Inflammatory macrophage (primary cell): ENCODE measurements at places on chromosomes 13 and 19.

- no peak for DNase-seq
Measured at GRCh38 chr13:79482281-79482970, 1.5 kb downstream of the NDFIP2 start.

GRCh38 chr19:4624733-4625362 is 14.5 kb upstream of the TNFAIP8L1 start:
- DNase-seq, result no peak

- no peak for DNase-seq
Measured at GRCh38 chr13:104823709-104824108, 1711.8 kb downstream of the EFNB2 start.

DNA sequence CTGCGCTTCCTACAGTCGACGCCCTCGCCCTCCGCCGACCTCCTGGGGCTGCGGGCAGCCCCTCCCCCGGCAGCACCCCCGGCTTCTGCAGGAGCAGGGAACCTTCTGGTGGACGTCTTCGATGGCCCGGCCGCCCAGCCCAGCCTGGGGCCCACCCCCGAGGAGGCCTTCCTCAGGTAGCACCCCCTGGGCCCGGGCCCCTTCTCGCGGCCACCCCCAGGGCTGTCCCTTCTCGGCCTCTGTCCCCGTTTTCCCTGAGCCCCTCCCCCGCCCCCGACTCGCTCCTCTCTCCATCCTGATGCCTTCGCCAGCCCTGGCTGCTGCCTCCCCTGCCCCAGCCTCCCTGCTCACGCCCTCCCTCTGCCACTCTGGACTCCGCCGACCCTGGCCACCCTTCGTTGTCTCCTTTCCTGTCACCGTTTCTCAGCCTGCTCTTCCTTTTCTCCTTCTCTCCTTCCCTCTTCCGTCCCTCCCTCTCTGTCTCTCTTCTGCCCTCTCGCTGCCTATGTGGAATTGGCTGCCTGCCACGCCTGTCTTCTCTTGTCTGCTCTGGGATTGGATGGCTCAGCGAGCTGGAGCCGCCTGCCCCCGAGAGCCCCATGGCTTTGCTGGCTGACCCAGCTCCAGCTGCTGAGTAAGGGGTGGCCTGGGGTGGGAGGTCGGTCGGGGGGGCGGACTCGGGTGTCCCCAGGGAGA is 11.0 kb downstream of the FUZ start:
- no peak for DNase-seq

- DNase-seq, result no peak
Measured at GRCh38 chr13:97544031-97544765, 110.2 kb downstream of the RAP2A start.

DNA sequence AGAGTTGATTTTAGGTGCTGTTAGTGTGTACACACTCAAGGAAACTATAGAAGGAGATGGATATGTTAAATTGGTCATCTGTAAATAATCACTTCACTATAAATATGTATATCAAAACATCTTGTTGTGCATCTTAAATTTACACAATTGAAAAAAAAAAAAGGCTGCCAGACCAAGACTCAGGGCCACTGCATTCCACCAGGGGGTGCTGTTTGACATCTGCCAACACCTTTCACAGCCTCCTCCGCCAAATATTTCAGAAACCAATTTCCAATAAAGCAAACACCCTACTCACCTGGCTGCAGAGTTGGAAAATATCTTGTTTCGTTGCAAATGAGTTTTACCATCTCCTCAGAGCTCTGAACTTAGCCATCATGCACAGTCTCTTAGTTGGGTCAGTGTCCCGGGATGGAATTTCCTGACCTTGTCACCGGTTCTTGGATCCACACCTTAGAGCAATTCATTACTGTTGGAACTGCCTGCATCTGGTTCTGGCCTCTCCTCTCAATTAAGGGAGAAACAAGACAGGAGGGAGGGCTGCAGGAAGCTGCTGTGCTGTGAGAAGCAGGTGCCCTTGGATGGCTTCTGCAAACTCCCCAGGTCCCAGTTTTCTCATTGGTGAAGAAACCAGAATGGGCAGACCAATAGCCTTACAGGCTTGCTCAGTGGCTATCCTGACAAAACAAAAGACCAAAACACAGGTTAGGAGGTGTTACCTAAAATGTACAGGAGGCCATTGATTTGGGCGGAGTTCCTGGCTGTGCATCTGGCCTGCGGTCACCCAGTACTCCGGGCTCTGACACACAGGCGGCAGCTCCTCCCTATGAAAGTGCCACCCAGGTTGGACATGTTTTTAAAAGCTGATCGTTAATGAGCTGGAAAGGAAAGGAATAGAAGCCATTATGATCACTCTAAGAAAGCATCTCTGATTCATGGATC is 746.6 kb downstream of the UQCRFS1 start:
- peak; percentile 71 for DNase-seq

DNA sequence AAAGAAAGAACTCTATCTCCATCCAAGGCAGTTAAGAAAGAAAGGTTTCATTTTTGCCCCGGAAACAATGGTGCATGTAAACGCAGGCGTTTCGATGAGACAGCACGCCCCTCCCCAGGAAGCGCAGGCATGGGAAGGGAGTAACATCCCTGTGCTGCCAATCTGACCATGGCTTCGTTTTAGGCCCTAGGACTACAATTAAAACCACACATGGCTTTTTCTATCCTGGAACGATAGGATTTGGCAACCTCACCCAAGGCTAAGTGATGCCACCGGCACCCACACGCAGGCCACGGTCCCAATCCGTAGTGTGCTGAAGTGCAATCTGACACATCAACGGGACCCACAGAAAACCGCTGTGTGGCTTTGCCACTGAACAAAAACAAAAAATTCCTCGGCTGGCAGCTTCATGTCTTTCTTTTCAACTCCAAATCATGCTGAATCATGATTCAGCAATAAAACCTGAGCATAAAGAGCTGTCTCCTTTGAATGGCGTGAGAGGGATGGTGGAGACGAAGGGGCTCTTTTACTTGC is 24.2 kb downstream of the RANBP3 start:
- peak; percentile 63 for DNase-seq

DNA sequence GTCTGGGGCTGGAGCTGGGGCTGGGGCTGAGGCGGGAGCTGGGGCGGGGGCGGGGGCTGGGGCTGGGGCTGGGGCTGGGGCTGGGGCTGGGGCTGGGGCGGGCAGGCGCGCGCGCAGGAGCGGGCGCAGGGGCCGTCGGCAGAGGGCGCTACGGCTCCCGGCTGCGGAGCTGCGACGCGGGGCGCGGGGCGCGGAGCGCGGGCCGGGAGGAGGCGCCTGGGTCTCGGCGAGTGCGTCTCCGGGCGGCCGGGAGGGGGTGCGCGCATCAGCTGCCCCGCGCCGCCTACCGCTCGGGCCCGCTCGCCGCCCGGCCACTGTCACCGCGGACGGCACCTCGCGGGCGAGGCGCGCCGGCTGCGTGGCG is 422 bp upstream of the MTUS2 start:
- peak; percentile 60 for DNase-seq

GRCh38 chr13:27242702-27243101 is 8.7 kb upstream of the RPL21 start:
- no peak for DNase-seq

DNA sequence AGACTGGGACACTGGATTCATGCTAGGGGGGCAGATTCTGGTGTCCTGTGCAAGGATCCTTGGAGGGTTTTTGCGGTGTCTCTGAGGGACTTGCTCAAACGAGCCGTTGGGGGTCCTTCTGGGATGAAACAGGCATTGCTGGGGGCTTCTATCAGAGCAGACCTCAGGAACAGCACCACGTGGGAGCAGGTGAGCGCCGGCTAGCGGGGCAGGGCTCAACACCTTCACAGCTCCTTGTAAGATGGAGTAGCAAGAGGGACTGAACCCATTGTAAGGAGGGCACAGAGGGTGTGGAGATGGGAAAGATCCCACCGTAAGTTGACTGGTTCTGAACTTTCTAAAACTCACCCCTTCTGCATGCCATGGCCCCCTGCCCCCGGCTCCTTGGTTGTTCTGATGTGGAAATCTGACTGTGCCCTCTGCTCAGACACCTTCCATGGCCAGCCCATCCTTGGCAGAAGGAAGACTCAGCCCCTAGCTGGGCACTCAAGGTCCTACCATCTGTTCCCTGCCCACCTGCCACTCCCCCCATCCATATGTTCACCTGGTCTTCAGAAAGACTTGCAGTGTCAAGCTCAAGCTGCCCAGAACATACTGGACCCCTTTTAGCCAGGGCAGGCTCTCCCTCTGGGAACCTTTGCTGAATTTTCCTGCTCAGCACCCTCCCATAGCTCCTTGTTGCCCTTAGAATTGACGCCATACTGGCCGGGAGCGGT is 1.2 kb downstream of the SLC27A1 start:
- no peak for DNase-seq

GRCh38 chr13:42298392-42298791 is 26.4 kb downstream of the AKAP11 start:
- no peak for DNase-seq

GRCh38 chr13:40375489-40376171 is 290.8 kb downstream of the FOXO1 start:
- no peak for DNase-seq

GRCh38 chr13:54091884-54092283 is 1063.3 kb downstream of the OLFM4 start:
- DNase-seq, result no peak

DNA sequence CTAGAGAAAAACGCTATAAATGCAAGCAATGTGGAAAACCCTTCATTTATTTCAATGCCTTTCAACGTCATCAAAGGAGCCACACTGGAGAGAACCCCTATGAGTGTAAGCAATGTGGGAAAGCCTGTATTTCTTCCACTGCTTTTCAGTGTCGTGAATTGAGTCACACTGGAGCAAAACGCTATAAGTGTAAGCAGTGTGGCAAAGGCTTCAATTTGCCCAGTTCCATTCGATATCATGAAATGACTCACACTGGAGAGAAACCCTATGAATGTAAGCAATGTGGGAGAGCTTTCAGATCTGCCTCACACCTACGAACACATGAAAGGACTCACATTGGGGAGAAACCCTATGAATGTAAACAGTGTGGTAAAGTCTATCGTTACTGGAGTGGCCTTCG is 27.4 kb downstream of the ZNF20 start:
- DNase-seq, result no peak

GRCh38 chr19:51668216-51668615 is 21.6 kb upstream of the SIGLEC14 start:
- peak; percentile 72 for DNase-seq

DNA sequence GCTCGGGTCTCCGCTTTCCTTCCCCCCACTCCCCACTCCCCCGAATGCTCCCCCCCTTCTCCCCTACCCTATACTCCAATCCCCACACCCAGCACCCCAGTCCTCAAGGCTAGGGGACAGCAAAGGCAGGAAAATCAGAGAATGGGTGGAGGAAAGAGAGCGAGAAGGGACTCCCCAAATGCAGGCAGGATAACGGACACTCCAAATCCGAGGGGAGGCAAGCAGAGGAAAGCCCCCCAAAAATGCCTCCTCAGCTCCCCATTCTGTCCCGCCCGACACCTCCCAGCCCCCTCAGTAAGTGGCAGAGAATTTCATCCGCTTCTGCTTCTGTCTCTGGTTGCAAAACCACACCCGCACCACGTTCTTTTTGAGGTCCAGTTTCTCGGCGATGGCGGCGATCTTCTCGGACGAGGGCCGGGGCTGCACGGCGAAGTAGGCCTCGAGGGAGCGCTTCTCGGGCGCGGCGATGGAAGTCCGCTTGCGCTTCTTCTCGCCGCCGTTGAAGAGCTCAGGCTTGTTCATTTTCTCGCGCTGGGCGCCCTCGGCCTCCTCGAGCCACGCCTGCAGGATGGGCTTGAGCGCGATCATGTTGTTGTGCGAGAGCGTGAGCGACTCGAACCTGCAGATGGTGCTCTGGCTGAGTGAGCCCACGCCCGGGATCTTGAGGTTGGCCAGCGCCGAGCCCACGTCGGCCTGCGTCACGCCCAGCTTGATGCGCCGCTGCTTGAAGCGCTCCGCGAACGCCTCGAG is 2.1 kb downstream of the POU4F1 start:
- no peak for DNase-seq

GRCh38 chr13:98370806-98371515 is 193.9 kb upstream of the RNF113B start:
- no peak for DNase-seq

DNA sequence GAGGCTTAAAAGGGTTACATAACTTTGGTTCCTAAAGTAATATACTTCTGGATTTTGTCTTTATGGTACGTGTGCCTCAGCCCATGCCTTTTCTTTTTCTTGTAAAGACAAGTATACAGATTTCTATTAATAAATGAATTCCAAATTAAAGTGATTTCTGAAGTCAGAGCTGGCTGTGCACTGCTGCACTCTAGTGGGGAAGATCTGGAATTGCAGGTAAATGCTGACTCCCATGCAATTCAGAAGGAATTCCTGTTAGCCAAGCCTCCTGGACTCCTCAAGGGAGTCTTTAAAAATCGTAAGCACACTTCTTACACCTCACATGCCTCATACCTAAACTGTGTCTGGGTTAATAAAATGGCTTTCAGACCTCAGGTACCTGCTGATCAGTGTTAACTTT is 118.4 kb upstream of the SLC7A1 start:
- peak; percentile 47 for DNase-seq

DNA sequence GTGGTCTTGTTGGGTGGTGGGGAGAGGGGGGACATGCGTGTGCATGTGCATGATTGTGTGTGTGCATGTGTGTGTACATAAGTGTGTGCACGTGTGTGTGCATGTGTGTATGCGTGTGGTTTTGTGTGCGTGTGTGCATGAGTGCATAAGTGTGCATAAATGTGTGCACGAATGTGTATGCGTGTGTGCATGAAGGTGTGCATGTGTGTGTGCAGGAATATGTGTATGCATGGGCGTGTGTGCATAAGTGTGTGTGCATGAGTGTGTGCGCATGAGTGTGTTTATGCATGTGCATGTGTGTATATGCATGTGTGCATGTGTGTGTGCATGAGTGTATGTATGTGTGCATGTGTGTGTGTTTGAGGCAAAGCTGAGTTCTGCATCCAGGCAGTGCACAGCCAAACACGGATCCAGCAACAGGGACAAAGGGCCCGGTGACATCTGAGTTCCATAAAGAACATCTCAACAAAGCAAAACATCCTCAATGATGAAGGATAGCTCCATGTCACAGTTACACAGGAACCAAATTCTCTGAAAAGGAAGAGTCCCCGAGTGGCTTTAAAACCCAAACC is 86.0 kb upstream of the FARP1 start:
- no peak for DNase-seq

DNA sequence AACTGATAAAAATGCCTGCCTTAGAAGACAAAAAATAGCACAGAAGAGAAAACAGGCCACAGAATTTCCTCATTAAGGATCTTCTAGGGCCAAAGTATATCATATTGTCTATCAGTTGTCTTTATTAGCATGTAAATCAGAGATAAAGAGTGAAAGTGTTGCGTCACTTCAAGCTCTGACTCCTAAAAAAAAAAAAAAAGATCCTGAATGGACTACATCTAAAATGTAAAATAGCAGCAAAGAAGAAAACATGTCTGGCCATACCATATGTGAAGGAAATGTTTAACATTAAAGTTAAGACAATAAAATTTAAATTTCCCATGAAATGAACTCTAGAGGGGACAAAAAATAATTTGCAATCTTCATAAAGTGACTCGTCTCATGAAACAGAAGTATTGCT is 237.4 kb downstream of the PCDH9 start:
- no peak for DNase-seq

DNA sequence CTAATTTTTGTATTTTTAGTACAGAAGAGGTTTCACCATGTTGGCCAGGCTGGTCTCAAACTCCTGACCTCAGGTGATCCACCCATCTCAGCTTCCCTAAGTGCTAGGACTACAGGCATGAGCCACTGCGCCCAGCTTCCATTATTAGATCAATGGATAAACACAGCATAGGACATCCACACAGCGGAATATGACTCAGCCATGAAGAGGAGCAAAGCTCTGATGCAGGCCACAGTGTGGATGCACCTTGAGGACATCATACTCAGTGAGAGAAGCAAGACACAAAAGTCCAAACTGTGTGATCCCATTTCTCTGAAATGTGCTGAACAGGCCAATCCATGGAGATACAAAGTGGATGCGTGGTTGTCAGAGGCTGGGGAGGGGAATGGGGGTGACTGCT is 4.9 kb upstream of the ZBTB7A start:
- no peak for DNase-seq

- no peak for DNase-seq
Measured at GRCh38 chr13:33722216-33722915, 95.6 kb upstream of the RFC3 start.
